ENCODE measurements at places on chromosomes 4 and X. TPM values are rescaled to one million over a fixed set of nuclear protein-coding genes. Genes with fewer than 3 reads are reported as not detected.

DNA sequence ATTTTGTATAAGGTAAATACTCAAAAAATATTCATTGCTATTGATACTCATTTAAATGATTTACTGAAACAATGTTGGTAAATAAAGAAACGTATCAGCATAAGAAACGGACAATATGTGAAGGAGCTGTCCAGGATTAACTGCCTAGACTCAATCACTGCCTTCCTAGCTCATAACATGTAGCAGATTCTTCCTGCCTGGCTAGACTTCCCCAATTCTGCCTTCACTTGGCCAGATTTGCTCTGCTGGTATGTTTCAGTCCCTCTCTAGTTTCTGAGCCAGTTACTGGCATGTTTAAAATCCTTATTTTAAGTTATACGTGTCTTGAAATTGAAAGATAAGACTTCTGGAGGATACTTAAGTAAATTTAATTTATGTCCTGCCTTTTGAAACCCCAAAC, 740.3 kb downstream of the CENPC start:
- DNase-seq, result no peak

GRCh38 chrX:35700121-35700520, 98.0 kb upstream of the MAGEB16 start:
- DNase-seq, result no peak

GRCh38 chrX:6456196-6456595, 78.7 kb downstream of the VCX3A start:
- DNase-seq, result no peak

DNA sequence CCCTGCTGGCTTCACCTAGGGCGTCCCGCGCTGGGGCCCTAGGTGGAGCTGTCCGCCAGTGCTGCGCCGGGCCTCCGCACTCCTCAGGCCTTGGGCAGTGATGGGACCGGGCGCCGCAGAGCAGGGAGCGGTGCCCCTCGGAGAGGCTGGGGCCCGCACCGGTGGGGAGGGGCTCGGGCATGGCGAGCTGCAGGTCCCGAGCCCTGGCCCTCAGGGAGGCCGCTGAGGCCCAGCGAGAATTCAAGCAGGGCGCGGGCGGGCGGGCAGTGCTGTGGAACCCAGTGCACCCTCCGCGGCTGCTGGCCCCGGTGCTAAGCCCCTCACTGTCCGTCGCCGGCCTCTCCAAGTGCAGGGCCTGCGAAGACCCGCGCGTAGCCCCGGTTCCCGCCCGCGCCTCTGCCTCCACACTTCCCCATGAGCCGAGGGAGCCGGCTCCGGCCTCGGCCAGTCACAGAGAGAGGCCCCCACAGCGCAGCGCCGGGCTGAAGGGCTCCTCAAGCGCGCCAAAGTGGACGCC, 565.1 kb upstream of the NDST4 start:
- no peak for DNase-seq

DNA sequence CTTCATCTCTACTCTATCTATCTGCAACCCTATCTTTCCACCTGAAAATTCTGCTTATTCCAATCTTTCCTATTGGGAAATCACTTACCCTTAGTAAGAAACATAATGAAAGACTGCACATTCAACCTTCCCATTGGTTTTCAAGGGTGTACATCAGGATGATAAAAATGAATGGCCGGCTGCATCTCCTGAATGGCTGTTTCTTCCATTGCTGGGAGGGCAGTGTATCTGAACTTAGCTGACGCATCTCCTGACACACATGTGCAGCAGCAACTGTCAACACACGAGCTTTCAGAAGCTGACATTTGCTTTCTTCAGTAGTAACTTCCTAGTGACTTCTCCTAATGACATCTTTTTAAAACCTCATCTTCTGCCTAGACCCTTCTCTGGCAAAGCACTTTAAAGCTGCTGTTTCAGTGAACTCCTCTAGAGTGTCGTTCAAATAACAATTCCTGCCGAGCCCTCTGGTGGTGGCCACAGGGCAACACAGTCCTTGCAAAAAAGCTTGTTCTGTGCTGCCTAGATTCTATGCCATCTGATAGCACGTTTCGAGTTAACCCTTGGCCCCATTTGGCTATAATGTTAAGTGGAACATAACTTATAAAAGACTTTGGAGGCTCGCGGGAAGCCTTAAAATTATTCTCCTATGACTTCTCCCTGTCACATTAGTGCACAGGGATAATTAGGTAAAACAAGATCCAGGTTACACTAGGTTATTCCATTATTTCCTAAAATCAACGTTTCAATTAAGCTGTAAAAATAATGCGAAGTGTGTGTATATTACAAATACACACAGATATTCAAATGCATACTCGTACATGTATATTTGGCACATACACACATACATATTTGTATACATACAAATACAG, 2340.7 kb downstream of the PCDH7 start:
- no peak for DNase-seq

DNA sequence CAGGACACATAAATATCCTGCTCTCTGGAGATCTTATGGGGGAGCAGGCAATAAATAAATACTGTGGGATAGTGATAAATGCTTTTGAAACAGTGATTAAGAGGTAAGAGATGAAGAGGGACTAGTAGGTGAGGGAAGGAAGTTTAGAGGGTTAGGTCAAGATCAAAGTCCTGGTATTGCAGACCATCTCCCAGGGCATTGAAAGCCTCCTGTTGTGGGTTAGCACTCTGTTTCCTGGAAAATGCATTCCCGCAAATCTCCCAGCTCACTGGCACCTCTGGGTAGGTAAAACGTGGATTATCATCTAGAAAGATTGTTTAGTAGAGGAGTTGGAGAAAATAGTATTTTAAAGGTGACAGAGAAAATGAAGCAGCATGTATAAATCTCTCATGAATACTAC, 2.2 kb downstream of the SNX25 start:
- no peak for DNase-seq

DNA sequence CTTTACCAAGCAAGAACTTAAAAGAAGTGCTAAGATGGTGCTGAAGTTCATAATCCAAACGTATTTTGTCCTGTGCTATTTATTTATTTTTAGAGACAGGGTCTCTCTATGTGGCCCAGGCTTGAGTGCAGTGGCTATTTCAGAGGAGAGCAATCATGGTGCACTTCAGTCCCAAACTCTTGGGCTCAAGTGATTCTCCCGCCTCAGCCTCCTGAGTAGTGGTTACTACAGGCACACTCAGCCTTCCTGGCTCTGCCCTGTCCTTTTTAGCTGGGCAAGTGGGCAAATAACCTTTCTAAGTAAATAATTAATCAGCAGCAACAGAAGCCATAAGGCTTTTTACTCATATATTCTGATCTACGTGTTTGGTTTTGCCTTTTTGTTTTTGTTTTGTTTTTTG, 2.6 kb downstream of the NSD2 start:
- no peak for DNase-seq

DNA sequence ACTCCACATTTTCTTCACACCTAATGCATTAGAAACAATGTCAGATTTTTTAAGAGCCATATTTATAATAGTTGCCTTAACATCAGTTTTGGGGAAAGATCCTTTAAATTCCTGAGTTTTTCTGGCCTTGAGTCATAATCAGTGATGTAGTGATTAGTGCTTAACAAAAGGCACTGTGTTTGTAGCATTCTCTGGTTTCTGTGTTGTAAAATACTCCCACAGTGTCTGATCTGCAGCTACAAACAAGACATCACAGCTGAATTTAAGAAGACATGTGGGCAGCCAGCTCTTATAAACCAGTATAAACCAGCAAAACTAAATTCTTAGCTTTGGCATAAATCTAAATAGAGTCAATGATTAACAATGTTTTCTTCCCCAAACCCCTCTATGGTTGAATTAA, 233.8 kb downstream of the FSTL5 start:
- DNase-seq, result no peak

- DNase-seq, result no peak
These were observed 5.5 kb upstream of the MMAA start for GRCh38 chr4:145613566-145614232.

The PAGE4 gene
- not detected for total RNA-seq

The ARHGAP24 gene
- total RNA-seq, result not detected

The ADGRL3 gene
- not detected for total RNA-seq

The GABRA4 gene
- not detected for total RNA-seq

The DMP1 gene
- total RNA-seq, result not detected

Data from activated CD4-positive, alpha-beta T cell treated with anti-CD3 and anti-CD28 coated beads, Interleukin-2, amount 10 ng/mL, durations not matched to agents 24 days and 14 days (primary cell).